Stimulated activated CD4-positive, alpha-beta T cell treated with anti-CD3 and anti-CD28 coated beads, Interleukin-12 subunit alpha, Interleukin-12 subunit beta, amount 100 ng/mL, for 24 hours (primary cell): ENCODE measurements at places on chromosomes 16 and 17.

GRCh38 chr17:55897301-55897700, 146.4 kb downstream of the PCTP start:
- DNase-seq, result no peak

DNA sequence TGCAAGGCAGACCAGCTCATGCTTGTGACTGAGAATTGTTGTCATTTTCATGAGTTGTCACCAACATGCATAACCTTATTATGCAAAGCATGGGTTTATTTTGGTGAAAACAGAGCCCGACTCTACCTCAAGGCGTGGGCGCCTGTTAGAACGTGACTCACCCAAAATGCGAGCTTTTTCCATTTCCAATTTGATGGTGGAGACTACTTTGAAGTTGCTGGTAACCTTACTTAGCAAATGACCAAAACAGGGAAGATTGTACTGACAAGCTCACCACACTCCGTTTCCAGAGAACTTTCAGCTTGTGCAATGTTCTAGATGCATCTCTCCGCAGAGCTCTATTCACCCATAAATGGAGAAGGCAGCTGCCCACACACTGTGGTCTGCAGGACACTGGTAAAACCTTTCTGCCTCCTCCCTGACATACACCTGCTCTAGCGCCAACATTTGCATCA, 284.5 kb downstream of the MAF start:
- peak; percentile 59 for DNase-seq

DNA sequence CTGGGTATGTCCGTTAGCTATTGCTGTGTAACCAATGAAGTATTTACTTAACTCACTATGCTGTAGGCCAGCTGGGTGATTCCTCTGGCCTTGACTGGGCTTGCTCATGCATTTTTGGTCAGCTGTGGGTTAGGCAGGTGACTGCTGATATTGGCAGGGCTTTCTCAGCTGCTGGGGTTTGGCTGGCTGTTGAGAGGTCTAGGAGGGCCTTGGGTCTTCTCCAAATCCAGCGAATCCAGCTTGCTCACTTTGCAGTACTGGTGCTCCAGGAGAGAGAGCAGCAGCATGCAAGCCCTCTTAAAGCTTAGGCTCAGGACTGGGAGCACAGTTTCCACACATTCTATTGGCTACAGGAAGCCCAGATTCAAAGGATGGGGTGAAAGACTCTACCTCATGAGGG, 270.1 kb downstream of the PHKB start:
- no peak for DNase-seq

- DNase-seq, result no peak
These were observed 68.8 kb downstream of the ABR start for GRCh38 chr17:1110862-1111598.

DNA sequence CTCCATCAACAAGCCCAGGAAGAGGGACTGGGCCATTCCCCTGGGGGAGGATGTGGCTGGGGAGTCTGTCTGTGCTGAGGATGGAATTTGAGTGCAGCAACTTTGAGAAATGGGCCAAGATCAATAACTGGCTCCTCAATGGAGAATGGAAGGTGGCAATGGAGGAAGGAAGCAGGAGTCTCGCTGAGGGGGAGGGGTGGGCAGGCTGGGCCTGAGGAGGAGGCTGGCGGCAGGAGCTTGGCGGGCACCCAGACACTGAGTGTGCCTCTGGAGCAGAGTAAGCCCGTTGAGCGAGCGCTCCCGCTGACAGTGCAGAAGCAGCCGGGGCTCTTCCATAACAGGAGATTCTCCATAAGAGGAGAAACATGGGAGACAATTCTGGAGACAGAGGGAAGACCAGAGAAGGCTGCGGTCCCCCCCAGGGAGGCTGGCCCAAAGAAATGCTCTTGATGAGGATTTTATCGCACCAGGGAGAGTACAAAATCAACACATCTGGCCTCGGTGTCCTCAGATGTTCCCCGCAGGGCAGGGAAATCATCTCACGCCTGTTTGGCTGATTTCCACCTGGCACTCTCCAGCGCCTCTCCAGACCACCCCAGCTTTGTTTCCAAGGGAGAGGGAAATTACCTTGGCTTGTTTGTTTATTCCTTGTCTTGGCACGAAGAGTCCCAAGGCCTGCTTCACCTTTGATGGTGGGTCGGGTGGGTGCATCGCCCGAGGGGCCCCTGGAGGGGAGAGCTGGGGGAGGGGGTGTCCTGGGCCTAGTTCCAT, 2.8 kb upstream of the MMP15 start:
- no peak for DNase-seq

DNA sequence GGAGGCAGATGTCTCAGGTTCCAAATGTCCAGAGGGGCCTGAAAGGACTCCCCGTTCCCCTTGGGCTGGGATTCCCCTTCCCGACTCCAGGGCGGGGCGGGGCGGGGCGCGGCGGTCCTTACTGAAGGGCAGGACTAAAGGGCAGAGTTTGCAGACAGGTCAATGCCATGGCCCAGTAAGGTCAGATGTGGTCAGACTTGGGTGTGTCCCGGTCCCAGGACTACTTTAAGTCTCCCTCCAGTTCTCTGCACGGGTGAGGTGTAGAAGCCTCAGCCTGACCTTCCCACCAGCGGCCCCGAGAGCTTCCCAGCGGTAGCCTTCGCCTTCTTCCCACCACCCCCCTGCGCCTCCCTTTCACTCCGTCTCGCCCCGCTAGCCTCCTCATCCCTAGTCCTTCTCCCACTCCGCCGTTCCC, 532 bp downstream of the KDM6B start:
- no peak for DNase-seq

- DNase-seq, result no peak
These were observed 8.6 kb downstream of the KRTAP29-1 start for GRCh38 chr17:41294016-41294415.

DNA sequence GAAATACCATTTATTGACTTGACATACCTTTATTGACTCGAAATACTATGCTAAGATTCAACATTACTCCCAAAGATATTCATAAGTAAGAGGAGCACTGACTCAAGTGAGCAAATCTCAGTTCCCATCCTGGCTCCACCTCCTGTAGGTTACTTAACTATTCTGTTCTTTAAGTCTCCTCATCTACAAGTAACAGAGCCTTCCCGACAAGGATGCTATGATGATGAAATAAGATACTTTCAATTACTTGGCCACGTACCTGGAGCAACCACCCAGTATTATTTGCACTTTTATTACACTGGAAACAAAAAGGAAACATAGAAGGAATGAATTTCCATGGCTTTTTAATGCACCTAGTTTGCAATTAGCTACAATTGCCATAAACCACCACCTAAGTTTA, 16.3 kb downstream of the KANSL1 start:
- DNase-seq, result no peak

- no peak for DNase-seq
These were observed 5.6 kb upstream of the HSBP1 start for GRCh38 chr16:83802135-83802534.

DNA sequence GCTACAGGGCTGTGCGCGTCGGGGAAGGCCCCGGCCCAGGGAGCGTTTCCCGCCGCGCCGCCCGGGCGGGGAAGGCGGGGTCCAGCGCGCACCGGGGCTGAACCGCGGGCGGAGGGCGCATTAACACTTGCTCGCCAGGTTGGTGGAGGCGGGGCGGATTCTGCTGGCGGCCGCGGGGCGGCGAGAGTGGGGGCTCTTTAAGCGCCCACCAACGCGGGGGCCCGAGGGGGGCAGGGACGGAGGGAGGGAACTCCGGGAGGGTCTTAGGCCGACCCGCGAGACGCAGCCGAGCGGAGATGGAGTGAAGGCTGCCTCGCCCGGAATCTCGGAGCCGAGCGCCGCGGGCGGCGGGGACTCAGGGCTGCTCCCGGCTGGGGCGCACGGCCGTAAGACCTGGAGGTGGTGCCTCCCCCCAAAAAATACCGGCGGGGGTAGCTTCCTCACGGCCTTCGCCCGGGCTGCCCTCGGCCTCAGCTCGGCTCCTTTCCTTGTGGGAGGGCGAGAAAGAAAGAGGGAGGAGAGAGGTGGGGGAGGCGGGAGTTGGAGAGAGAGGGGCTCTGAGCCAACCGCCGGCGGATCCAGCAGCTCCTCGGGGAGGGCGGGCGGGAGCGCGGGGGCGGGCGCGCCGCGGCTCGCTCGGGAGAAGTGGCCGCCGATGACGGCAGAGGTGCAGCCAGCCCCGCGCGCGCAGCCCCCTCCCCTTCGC, 415 bp upstream of the FOXF1 start:
- no peak for DNase-seq

- DNase-seq, result no peak
These were observed 17.6 kb upstream of the LGALS9 start for GRCh38 chr17:27613433-27613832.

DNA sequence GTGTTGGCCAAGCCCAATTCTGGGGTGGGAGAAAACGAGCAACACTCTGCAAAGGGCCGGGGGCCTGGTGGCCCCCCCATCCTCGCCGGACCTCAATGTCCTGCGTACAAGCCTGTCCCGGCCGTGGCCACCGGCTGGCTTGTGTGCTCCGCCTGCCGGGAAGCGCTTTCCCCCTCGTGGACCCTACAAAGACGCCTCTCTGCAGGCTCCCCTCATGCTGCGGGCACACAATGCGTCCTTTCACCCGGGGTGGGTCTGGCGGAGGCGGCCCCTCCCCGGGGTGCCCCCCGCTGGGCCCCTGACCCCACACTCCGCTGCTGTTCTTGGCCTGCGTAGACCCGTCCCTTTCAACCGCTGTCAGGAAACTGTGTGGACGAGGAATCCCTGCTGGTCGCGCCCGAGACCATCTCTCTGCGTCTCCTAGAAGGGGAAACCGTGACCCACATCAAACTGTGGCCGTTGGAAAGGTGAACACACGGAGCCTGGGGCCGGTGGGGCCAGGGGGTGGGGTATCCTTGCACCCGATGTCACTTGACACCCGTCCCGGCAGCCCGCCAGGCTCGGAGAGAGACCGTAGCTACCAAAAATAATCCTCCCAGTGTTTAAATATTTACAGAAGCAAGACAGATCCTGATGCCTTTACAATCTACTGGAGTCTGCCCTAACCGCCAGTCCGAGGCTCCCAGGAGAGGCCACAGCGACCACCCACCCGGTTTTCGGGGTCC, 43.6 kb downstream of the TBC1D16 start:
- no peak for DNase-seq

- DNase-seq, result no peak
These were observed 129.3 kb upstream of the KCNJ16 start for GRCh38 chr17:69945698-69946185.

GRCh38 chr16:381012-381788, 578 bp downstream of the PGAP6 start:
- no peak for DNase-seq

DNA sequence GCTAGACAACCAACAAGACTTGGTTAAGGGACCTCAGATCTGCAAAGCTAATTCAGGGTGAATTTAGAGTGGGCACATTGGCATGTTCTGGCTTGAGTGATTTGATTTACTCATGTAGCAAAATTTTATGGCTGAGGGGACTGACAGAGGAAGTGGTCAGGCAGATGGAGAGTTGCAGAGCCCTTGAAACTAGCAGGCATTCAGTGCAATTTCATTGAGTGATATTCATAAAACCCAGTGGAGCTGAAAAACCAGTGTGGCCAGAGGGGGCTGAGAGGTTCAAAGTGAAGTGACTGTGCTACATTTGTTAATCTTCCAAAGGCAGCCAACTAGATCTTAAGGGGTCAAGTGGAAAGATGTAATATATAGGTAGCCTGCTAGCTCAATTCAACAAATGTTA, 2.2 kb upstream of the TMEM94 start:
- no peak for DNase-seq

- DNase-seq, result no peak
These were observed 273.2 kb downstream of the MRTFB start for GRCh38 chr16:14344292-14344691.

- no peak for DNase-seq
These were observed 48.5 kb upstream of the RBFOX3 start for GRCh38 chr17:79659376-79659775.

- no peak for DNase-seq
These were observed 35.0 kb upstream of the MNT start for GRCh38 chr17:2435862-2436261.

- no peak for DNase-seq
These were observed 62.8 kb upstream of the GRIN2A start for GRCh38 chr16:10245002-10245401.

- DNase-seq, result no peak
These were observed 35.0 kb downstream of the CNGB1 start for GRCh38 chr16:57935904-57936303.

DNA sequence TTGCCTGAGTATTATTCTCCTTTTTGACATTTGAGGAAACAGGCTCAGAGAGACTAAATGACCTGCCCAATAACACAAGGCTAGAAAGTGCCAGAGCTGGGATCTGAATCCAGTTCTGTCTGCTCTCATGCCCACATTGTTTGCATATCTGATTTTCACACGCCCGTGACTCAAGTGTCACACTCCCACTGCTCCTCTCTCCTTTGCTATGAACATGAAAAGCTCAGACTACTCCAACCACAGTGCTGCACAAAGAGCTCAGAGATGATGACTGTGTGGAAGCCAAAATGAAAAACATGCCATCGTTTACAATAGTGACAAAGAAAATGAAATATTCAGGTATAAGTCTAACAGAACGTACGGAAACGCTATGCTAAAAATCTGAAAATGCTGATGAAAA, 107.9 kb downstream of the SMG6 start:
- DNase-seq, result peak; percentile 50

DNA sequence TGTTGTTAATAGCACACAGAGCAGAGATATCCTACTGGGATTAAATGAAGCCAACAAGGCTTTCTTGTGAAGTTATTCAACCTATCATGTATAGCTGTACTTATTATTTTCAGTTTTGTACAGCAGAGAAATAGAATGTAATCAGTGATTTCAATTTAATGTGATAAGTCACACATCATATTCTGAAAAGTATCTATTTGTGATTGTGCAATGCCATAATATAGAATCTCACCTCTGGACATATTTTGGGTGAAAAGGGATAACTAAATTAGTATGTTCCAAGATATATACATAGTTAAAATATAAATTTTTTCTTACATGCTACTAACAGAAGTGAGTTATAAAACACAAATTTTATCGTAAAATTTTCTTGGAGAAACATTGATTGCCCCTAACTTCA, 544.3 kb upstream of the KIF2B start:
- DNase-seq, result no peak

- DNase-seq, result peak; percentile 67
These were observed at the start of the genes ARSG and SLC16A6 for GRCh38 chr17:68290955-68291835. Gene ARSG (plus strand): TSS chr17:68291495. CDS start chr17:68307494, 15,999 bp downstream. Gene SLC16A6 (minus strand): TSS chr17:68291127. CDS start chr17:68278320, 12,807 bp downstream.

DNA sequence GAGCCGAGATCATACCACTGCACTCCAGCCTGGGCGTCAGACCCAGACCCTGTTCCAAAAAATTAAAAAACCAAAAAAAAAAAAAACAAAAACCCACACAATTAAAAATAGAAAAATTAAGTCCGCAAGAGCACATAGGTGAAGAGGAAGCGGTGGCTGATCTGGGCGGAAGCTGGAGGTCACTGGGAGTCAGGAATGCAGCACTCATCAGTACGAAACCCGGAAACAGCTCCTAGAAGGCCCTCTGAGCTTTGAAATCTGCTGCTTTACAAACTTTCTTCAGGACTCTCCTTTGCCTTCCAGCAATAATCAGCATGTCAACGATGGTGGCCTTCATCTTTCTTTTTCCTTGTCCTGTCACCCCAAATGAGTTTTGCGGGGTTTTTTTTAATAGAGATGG, 29.5 kb downstream of the TRAP1 start:
- DNase-seq, result no peak
